Astrocyte (in vitro differentiated cells and primary cell): ENCODE measurements at places on chromosomes 2 and 18.
A peak's percentile ranks its signal among the peaks of the same experiment; 100 is the strongest.

GRCh38 chr2:62339413-62339812, 143.5 kb downstream of the B3GNT2 start:
- no peak for DNase-seq

GRCh38 chr18:50313031-50313607, 25.6 kb upstream of the CXXC1 start:
- no peak for DNase-seq

- no peak for DNase-seq
Observed at GRCh38 chr2:20585710-20586594, 64.9 kb downstream of the HS1BP3 start.

DNA sequence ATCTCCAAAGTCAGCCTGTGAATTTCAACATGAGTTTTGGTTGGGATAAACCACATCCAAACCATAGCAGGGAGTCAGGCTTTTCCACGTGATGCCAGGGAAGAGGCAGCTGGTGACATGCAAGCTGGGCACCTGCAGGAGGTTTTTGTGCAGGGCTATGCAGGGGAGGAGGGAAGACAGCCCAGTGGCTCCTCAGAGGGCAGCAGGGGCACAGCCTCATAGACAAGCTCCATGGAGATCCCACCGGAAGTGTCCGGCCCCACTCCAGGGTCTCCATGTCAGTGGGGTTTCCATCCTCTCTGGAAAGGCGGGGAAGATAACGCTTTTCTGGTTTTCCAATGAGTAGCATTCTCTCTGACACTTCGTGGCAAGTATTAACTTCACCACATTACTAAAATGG, 135.6 kb upstream of the TPO start:
- DNase-seq = no peak

- no peak for DNase-seq
Observed at GRCh38 chr18:70069382-70069781, 121.7 kb upstream of the CD226 start.

DNA sequence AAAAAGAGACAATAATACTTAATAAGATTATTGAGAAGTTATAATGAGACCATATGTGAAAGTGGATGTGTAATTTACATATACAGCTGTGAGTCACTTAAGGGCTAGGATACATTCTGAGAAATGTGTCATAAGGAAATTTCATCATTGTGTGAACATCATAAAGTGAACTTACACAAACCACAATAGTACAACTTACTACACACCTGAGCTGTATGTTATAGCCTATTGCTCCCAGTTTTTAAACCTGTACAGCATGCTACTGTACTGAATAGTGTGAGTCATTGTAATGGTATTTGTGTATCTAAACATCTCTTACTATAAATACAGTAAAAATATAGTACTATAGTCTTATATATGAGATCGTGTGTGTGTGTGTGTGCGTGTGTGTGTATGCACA, 1420.3 kb upstream of the PIK3C3 start:
- no peak for DNase-seq

DNA sequence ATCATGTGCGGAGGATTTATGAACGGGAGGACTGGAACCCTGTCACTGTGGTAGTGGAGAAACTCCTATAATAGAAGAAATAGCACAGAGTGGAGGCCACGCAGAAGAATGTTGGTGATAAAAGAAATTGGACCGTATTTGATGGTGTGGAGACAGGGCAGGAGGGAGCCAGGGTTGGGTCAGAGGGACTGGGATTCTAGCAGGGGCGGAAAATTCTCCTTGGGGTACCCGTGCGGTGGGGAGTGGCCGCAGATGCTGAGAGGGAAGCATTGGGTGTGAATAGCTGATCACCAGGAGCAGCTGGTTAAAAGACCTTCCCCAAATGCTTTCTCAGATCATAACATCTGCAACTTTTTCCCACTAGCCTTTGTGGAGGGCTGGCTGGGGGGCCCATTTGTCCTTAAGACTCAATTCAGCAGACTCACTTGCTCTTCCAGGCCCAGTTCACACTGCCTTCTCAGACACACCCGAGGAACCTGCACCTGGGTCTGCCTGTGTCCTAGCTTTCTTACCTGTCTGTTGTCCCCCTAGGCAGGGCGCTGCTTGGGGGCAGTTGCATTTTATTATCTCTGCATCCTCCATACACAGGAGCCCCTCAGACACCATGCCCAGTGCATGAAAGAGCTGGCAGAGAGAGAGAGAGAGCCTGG, 7.1 kb downstream of the SH3BP4 start:
- no peak for DNase-seq

GRCh38 chr2:43155851-43156411, 70.5 kb downstream of the ZFP36L2 start:
- DNase-seq = no peak

DNA sequence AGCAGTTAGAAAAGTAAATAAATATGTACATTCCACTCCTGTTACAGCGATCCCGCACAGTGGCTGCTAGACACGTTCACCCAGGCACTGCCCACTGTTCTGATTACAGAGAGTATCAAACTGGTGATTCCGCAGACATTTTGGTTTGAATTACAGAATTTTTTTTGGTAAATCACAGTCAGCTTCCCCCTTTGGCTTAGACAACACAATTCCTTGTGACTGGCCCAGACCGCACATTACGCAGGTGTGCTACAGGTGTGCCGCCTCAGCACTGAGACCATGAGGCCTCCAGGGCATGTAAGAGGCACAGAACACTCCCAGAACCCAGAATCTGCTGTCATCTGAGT, 112.3 kb downstream of the PXDN start:
- peak; percentile 85 for DNase-seq

DNA sequence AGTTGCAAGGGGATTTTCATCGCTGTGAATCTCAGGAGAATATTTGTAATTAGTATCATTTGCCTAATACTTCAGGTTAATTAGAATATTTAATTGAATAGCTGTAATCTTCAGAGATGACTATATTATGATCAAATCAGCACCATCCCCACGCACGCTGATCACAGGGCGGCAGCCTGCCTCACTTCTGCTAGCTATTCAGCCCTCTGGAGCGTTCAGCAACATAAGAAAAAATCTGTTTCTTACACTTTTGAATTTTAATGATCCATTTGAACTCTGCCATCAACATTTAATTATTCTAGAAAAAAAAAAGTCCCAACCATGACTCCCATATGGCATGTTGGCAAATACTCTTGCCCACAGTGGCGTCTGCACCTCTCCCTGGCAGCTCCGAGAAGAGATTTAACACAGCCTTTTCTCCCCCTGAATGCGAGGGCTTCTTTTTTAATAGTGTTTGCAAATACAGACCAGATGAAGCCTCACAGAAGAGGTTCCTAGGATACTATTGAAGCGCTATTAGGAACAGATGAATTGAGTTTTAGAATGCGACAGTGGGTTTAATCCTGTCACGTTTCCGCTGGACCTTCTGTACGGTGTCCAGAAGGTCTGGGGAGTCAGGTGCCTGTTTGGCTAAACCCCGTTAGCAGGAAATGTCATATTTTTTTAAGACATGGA, 731.9 kb upstream of the SALL3 start:
- no peak for DNase-seq

DNA sequence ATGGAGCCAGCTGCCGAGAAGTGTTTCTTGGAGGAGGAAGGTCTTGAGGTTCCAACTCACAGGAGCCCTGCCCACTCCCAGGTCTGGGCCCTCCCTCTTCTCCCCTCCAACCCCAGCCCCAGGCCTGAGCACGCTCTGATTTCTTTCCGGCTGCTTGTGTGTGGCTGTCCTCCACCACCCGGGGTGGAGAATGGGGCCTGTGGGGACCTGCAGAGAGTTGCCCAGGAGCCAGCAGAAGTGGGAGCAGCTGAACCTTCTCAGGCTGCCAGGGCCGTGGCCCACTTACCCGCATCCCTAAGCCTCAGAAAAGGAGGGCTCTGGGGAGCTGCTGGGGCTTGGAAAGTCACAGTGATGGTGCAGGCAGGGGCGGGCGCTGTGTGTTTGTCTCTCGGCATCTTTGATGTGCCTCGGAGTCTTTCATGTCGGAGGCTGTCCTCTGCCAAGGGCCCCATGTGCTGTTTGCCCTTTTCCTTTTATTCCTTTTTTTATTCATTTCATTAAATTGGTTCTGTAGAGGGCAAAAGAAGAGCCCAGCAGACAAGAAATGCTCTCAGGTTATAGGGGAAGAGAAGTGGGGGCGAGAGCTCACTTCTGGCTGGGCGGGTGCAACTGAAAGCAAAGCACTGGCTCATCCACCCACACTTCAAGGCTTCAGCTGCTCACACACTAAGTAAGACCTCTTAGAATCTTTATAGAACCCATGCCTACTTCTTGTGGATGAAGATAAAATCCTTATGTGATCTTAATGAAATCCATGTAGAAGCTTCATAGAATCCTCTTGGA, 52.5 kb downstream of the SDC1 start:
- DNase-seq = no peak

DNA sequence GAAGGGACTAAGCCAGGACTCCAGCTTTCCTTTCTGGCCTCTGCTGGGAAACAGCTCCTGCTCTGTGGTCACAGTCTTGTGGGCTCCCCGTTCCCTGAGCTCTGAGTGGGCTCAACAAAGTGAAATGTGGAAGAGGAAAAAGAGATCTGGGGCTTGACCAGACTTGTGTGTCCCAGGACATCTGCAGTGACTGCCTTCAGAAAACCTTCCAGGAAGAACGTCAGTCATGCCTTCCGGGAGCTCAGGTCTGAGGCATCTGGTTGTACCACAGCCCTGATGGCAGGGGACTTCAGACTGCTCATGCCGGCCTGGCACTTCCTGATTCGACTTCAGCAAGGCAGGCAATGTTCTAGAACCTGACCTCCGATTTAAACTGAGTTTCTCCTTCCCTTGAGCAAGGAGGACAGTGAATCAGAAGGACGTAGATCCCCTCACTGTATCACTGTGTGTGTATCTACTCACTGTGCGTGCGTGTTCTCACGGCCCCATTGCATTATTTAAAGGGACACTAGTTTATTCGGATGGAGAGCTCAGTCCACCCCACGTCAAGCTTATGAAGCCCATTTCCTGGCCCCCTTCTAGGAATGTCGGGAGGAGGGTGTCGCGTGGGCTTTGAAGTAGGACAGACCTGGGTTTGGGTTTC, 548 bp upstream of the FBLN7 start:
- DNase-seq = peak; percentile 5

DNA sequence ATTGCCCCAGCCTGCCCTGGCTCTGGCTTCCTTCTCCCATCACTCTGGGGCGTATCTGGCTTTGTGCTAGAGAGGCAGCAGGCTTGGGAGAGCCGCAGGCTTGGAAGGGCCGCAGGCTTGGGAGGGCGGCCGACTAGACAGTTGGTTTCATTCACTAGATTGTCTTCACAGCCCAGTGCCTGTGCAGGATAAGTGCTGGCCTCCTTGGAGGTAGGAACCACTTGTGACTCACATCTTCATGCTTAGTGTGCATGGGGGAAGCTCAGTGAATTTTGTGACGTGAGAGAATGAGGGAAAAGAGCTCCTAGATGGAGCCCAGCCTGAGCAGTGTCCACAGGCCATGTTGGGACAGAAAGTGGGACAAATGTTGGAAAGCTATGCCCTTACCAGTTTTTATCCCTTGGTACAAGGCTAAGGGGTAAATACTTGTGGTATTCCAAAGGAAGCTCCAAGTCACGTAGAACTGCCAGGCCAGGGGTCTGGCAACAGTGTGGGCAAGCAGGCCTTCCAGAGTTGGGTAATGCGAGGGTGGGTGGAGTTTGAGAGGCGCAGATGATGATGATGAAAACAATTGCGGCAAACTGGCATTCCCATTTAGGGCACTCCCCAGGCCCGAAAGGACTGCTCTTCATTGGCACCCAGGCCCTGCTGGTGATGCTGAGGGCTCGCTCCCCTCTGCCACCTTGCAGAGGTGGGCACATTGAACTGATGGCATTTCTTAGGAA, 100.1 kb downstream of the DDX1 start:
- DNase-seq = no peak

- peak; percentile 76 for DNase-seq
Observed at GRCh38 chr2:134231965-134232340, 21.9 kb upstream of the MGAT5 start.

DNA sequence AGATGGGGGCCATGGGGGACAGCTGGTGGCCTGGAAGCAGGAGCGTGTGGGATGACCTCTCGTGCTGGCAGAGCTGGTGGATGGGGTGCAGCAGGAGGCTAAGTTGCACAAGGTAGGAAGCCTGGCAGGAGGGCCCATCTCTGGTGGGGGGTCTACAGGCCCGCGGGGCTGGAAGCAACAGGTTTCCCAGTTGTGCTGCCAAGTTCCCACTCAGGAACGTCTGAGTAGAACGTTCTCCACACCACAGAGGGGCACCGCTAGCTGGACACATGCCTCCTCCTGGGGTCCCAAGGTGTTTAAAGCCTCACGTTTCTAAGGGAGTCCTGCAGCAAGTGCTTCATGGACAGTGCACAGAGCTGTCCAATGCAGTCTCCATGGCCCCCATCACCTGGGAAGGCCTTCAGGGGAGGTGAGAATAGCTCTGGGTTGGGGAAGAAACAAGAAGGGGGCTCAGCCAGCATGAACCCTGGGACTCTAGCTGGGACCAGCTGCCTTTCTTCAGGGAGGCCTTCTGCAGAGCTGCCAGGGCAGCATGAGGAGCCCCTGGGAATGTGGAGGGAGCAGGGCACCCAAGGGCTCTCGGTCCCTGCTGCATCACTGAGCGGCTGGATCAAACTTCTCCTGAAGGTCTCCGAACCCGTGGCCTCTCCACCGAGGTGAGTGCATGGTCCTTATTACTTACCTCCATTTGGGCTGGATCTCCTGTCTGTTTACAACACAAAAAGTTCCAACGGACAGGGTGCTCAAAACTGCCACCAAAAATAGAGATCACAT, 80.0 kb downstream of the TWIST2 start:
- no peak for DNase-seq

GRCh38 chr18:76099931-76100457, 395.0 kb downstream of the ZNF516 start:
- DNase-seq = no peak

DNA sequence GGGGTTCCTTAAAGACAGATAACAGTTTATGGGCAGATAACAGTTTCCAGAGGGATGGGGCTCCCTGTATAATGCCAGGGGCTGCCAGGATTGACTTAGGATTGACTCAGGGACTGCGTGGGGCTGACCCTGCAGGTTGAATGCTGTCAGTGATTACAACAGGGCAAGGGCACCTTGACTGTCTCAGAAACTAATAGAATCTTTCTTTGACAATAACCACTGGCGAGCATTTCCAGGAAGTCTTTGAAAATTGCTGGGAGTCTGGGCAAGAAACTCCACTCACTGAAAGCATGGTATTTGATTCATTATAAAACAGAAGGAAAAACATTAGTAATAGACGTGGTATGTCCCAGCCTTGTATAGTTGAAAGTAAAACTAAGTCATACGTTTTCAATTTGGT, 101.0 kb downstream of the GPD2 start:
- DNase-seq = peak; percentile 69

- no peak for DNase-seq
Observed at GRCh38 chr2:105557021-105557920, 158.4 kb upstream of the FHL2 start.

- no peak for DNase-seq
Observed at GRCh38 chr2:24824966-24825882, 32.0 kb downstream of the CENPO start.

DNA sequence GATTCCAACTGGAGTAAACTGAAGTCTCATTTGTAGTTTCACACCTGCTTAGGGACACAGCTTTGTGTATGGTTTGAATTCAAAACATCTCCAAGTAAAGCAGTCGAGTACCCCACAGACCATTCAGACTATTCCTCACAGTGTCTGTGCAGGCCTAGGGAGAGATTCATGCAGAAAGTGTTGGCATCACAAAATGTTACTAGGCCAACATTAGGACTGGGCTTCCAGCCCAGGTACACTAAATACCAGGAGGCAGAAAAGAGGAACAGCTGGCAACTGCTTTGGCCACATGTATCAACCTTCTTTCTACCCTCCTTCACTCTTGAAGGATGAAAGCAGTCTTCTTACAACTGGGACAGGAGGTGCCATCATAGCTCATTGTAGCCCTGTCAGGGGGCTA, 270.4 kb upstream of the TMEFF2 start:
- DNase-seq = no peak

- DNase-seq = peak; percentile 47
Observed at GRCh38 chr2:149727927-149728326, 140.4 kb upstream of the MMADHC start.

- DNase-seq = no peak
Observed at GRCh38 chr2:239756790-239757760, 268.1 kb downstream of the NDUFA10 start.
